A549 treated with Hydrocortisone at 1 μM for 4 hours (cell line): ENCODE measurements at places on chromosomes 4 and X. TPM values are rescaled to one million over a fixed set of nuclear protein-coding genes. Genes with fewer than 3 reads are reported as not detected.

EGF gene
- total RNA-seq = 0.23 to 0.59 TPM (median 0.35 TPM) in 5 replicates

PNMA6A gene
- 3.9 to 5.1 TPM (median 4.4 TPM) in 5 replicates for total RNA-seq

AFF2 gene
- not detected in 5 replicates for total RNA-seq

GSX2 gene
- 0.08 TPM in 1 of 5 replicates, not detected in the others for total RNA-seq

TMEM31 gene
- total RNA-seq = 0.21 TPM in 1 of 5 replicates, not detected in the others

RAPGEF2 gene
- total RNA-seq = 7.3 to 15.7 TPM (median 12.6 TPM) in 5 replicates

SATL1 gene
- total RNA-seq = not detected in 5 replicates

IL15 gene
- 11.6 to 15.4 TPM (median 13.9 TPM) in 5 replicates for total RNA-seq

PCDH19 gene
- total RNA-seq = 0.02 to 0.24 TPM (median 0.03 TPM) in 5 replicates
